Tongue (tissue), 3 donors: ENCODE measurements at places on chromosomes 12 and 14.

DNA sequence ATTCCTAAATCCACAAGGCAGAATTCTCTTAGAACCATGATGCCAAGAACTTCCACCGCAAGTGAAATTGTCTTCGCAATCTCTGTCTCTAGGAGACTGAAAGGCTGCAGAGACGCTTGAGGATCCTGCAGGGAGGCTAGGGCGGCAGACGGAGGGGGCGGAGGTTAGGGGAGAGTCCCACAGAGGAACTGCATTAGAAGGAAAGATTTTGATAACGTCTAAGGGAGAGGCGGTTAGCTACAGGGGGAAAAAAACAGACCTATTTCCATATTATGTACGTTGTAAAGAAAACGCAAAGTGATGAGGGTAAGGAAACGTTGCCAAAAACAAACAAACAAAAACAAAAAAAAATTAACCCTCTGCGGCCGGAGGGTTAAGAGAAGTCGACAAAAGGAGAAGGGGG, 595 bp downstream of the KLHL28 start:
- peak; percentile 87 for DNase-seq

DNA sequence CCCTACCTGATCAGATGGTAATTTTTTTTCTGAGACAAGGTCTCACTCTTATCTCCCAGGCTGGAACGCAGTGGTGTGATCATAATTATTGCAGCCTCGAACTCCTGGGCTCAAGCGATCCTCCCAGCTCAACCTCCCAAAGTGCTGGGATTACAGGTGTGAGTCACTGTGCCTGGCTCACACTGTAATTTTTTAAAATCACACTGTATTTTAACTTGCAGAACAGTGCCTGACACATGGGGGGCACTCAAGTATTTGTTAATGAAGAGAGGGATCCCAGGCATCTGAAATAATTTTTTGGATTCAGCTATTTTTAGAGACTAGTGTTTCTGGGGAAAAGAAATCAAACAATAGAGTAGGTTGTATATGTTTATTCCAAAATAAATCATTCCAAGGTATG, 21.7 kb downstream of the LIMA1 start:
- DNase-seq = no peak

DNA sequence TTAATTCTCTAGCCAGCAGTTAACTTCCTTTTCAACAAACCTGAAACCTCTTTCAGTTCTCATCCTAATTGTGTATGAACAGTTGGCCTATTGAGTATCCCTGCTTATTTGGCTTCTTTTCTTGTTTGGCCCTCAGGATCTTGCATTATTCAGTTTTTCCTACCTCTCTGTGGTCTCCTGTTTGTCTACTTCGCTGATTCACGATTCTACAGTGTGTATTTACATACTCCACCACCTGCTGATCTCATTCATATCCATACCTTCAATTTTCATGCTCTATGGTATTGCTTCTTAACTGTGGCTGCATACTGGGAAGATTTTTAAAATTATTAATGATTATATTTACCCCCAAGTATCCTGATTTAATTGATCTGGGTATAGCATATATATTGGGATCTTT, 56.4 kb downstream of the RASSF9 start:
- DNase-seq = no peak

DNA sequence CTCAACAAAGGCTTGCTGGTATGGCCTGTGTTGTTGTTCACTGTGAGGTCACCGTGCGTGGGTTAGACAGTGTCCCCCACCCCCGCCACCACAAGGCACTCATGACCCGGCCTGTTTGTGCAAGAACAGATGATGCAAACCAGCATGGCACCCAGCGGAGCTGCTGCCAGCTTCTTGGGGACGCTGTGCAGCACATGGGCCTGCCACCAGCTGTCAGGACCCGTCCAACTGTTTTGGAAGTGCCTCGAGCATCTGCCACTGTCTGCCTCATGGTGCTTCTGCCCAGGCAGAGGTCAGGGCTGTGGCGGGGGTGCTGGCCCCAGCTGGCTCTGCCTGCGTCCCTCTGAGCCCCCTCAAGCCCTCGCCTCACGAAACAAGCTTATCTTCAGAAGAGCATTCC, 1.5 kb downstream of the ASB2 start:
- peak; percentile 89 for DNase-seq

DNA sequence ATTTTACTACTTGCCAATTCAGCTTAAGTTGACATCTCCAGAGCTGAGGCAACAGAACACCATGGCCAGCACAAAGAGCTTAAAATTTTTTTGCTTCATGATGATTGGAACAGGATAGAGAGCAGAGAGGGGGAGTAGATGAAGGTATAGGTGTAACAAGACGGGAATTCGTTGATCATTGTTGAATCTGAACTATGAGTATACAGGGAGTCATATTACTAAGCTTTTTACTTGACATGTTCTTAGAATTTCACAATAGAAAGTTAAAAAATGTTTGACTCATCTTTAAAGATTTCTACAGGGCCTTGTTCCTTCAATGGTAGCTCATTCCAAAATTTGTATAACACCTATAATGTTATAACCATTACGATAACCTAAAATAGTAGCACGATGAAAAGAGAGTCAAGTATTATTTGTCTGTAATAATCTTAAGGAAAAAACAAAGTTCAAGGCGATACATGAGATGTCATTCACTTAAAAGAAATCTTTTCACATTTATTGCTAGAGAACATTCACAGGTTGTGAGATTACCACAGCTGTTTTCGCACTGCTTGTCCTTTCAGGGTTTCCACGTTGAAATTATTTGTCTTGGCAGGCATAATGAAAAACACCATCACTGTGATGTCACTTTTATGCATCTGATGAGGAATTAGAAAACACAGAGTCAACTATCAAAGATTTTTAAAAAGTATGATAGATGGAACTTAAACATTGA, 33.9 kb downstream of the SPX start:
- DNase-seq = no peak

DNA sequence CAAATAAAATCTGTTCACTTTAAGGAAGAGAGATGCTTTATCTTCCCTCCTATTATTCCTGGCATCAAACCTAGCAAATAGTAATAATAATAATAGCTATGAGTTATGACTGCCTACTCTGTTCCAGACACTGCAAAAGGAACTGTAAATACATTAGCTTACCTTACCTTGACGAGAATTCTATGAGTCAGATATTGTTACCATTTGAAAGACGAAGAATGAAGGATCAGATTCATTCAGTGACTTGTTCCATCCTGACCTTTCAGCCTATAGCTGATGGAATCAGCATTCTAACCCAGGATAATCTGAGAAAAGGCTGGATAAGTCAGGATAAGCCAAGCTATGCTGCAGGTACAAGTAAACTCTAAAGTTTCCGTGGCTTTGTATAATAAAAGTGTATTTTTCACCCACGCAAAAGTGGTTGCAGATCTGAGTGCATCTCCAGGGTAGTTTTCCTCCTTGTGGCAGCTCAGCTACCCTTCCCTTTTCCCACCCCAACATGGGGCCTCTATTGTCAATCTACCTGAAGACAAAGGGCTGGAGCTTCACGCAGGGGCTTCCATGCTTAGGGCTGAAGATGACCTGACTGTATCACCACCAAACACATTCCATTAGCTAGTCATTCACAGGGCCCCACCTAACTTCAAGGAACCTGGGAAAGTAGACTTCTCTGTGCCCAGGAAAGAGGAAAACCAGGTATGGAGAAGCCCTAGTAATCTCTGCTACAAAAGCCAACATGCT, 57.2 kb upstream of the CCND2 start:
- no peak for DNase-seq

DNA sequence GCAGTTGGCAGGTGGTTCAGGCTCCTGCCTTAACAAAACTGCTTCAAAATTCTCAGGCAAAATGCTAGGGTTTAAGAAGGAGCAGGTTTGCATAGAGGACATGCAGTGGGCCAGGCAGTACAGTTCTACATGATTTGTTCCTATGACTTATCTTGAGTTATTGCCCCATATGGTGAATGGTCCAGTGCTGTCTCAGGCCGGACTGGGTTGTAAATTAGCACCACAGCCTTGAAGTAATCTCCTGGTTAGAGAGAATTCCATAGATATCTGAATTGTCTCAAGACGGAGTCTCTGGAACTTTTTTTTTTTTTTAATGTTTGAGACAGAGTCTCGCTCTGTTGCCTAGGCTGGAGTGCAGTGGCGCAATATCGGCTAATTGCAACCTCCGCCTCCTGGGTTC, 11.8 kb upstream of the PRPF39 start:
- no peak for DNase-seq

DNA sequence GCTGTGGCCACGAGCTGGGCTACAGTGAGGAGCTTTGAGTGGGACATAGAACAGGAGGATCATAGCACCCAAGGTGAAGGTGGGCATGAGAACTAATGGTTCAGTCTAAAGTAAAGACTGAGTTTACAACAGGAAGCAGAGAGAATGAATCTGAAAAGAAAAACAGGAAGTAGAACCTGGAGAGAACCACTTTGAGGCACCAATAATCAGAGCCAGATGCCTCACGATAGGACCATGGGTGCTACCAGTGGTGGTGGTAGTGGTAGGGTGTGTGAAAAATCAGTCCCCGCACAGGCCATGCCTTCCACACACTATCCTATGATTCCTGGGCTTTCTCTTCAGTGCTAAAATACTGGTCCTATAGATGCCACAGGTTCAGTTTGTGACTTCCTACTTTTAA, 293.6 kb downstream of the AKAP6 start:
- DNase-seq = no peak

- no peak for DNase-seq
Measured at GRCh38 chr12:80838024-80838658, 99.6 kb downstream of the LIN7A start.

DNA sequence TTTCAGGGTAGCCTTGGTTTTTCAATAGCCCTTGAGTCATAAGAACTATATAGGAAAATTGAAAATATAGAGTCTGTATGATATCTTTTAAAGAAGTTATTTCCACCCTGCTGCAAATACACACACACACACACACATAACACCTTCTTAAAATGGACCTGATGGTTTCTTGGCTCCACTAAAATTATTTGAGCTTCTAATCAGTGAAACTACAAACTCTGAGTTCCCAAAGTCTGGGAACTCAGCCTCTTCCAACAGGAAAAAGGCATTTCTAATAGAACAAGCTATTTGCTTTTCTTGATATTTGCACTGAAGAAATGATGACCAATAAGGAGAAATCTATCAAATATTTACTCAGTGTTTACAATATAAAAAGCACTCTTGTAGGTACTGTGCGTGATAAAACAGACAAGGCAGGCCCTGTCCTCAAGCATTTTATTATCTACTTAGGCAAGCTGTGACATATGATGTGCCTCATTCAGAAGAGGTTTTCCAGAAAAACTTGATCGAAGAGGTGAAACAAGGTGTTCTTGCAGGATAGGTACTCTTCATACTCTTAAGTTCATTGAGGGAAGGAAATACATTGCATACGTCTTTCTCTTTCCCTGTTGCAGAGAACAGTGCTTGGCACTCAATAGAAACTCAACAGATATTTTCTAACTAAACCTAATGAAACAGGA, 88.6 kb downstream of the MGST1 start:
- DNase-seq = no peak

GRCh38 chr12:117165342-117165741, 24.9 kb downstream of the FBXO21 start:
- DNase-seq = no peak

GRCh38 chr12:124738636-124739467, 124.8 kb downstream of the SCARB1 start:
- DNase-seq = no peak

DNA sequence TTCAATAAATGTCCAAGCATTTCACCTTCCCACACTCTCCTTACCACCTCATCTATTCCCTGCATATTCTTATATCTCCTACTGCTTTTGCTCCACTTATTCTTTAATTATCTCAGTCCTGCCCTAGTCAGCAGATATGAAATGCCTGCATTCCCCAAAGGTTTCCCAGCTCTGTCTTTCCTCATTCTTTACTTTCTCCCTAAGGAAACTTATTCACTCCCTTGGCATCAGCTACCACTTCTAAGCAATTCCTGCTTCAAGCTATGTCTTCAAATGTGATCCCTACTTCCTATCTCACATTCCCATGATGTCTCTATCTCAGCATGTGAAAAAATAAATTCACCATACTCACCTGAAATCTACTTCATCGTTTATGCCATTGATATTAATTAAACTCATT, 111.8 kb downstream of the CAPZA3 start:
- DNase-seq = no peak

GRCh38 chr14:95260537-95261361, 59.0 kb downstream of the CLMN start:
- peak; percentile 51 for DNase-seq

DNA sequence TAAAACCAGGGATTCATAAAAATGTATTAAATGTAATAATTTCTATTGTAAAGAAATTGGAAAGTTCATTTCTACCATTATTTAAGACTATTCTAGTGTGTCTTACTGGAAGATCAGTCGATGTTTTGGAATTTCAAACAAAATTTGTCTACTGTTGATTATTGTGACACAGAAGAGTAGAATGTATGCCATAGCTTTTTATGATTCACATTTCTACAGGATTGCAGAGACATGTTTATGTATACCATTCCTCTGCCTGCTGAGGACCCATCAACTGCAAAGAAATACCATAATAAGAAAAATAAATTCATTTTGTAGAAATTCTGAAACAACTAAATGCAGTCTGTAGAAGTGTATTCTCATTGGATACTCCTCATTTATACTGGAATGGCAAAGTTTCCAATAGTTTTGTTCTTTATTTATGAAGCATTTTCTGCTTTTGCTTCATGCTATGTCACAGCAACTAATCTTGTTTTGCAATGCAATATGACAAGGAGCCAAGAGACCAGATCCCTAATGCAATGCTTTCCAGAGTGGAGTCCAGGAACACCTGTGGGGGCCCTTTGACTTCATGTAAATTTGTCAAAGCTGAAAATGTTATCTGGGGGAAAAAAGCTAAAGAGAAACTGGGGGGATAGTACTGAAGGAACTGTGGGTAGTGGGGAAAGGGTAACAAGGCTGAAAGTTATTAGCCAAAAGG, 172.9 kb upstream of the LRIG3 start:
- DNase-seq = no peak

DNA sequence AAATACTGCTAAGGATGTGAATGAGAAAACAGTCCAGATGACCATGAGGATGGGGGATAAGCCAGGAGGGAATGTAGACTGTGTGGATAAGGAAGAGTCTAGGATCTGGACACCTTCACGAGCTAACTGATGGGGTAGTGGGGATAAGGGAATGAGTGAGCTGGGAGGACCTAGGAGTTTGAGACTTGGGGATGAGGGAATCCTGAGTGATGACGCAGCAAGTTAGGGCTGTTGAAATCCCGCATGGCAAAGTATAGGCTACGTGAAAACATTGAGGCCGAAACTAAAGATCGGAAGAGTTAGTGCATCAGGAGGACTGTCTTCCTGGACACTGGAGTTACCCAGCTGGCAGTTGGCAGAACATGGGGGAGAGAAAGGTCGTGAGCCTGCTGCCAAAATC, 129.2 kb upstream of the EEA1 start:
- DNase-seq = no peak
